Chondrocyte (in vitro differentiated cells): ENCODE measurements at places on chromosomes 7 and 10.
A peak's percentile ranks its signal among the peaks of the same experiment; 100 is the strongest.

DNA sequence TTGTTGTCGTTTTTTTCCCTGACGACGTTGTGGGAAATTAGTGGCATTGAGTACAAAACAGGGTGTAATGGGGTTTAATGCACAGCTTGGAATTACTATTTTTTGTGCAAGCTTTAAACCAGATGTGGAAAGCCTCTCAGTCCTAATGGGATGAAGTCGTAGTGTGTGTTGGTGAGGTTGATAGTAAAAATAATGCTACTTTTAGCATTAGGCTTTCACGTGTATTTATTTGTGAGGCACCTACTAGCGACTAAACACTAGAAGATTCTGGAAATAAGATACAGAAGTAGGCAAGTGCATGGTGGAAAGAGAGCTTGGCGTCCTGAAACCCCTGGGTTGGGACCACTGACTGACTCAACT, 588 bp upstream of the ORC5 start:
- no peak for DNase-seq

DNA sequence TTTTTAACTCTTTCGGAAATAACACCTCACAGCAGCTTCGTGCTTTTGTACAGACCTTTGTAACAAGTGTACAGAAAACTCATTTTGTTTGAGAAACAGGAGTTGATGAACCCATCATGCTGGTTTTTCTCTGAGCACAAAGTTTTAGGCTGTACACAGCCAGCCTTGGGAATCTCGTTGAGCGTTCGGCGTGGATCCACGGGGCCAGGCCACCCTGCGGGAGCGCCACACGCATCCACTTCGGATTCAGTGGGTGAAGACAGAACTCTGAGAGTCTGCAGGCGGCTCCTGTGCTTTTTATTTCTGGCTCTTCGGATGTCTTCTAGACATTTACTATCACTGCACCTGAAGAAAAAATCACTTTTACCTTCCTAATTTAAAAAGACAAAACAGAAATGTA, 131.2 kb downstream of the SMURF1 start:
- no peak for DNase-seq

GRCh38 chr10:11430421-11431215, 180.8 kb downstream of the USP6NL start:
- no peak for DNase-seq

- no peak for DNase-seq
Measured at GRCh38 chr10:42929993-42930392, 146.9 kb upstream of the RET start.

GRCh38 chr10:11819027-11819426, 4.1 kb upstream of the PROSER2 start:
- no peak for DNase-seq

DNA sequence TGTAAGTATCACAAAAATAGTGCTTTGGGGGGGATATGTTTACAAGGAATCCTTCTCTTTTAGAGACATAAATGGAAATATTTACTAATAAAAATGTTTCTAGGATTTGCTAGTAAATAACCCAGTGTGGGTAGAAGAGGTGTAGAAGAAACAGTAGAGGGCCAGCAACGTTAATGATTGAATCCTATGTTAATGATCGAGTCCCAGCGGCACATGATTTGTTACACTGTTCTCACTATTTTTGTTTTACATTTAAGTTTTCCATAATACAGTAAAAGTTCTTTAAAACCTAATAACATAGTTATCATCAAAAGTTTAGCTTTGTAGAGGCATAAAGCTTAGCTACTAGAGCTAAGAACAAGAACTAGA, 66.0 kb downstream of the UBE2H start:
- no peak for DNase-seq

DNA sequence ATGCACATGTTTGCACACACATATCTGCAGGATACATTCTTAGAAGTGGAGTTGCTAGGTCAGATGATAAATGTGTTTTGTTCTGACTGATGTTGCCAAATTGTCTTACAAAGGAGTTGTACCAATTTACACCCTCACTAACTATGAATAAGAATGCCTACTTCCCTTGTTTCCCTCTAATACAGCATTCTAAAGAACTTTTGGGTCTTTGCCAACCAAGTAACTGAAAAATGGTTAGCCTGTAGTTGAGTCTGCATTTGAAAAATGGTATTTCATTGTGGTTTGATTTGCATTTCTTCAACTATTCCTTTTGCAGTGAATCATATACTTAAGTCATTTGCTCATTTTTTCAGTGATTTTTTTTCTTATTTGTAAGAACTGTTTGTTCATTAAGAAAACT, 48.4 kb downstream of the TMEM26 start:
- no peak for DNase-seq

DNA sequence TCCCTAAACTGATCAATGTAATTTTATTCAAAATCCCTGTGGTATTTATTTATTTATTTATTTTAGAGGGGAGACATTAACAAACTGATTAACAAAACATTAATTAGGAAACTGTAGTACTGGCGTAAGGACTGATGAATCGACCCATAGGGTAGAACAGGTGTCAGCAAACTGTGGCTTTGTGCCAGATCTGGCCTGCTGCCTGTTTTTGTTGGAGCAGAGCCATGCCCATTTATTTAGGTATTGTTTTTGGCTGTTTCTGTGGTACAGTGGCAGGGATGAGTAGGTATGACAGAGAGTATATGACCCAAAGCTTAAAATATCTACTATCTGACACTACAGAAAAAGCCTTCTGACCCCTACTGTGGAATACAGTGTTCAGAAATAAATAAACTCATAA, 332.5 kb upstream of the ETV1 start:
- DNase-seq: no peak

DNA sequence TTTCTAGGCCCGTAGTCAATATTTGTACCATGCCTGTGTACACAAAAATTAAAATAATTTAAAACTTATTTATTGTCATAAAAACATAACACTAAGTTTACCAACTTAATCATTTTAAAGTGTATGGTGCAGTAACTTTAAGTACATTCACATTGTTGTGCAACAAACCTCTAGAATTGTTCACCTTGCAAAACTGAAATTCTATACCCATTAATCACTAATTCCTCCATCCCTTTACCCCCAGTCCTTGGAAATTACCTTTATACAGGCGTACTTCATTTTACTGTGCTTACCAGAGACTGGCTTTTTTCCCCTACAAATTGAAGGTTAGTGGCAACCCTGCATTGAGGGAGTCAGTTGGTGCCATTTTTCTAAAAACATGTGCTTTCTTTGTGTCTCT, 6.3 kb upstream of the DYNC1I1 start:
- DNase-seq: no peak

DNA sequence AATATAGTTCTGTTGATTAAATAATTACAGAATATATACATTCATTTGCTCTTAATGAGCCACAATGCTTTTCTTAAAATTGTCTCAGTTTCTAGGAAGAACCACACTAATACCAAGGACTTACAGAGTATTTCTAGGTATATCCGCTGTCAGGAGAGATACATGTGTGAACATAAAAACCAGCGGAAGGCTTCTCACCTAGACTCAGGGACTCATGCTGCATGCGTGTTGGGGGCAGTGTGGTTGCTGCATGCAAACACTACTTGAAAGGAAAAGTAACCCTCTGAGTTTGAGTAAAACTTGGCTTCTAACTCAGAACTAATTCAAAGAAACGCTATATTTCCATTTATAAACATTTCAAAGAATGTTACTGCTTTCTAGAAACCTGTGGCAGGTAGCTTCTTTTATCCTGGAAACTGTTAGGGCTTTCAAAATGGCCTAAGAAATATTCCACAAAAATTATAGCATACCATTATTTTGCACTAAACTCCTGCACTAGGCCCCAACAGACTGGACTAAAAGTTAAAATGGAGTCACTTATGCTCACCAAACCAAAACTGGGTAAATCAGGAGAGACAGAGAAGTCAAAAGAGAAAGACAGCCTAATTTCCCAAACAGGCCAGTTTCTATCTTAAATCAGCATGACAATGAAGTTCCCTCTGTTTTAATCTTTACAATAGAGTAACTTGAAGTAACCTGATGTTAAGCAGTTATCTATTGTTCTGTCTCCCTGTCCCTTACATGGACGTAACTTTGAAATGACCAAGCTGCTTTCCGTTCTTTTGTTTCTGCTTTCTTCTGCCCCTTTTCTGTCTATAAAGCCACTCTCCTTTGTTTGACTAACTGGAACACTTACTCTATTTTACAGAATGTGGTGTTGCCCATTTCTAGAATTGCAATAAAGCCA, 95.2 kb upstream of the FAM133B start:
- DNase-seq: no peak

DNA sequence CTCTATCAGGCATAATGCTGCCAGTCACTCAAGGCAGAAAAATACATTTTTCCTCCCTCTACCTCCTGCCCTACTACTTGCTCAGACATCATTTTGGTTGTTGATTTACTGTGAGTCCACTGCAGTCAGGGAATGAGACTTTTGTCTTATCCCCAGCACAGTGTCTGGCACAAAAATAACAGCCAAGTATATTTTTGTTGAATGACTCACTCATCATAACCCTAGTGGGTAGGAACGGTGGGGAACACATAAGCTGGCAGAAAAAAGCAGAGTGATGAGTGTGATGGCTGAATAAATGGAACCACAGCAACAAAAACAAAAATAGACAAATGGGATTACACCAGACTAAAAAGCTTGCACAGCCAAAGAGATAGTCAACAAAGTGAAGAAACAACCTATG, 65.8 kb upstream of the LAMB4 start:
- no peak for DNase-seq

DNA sequence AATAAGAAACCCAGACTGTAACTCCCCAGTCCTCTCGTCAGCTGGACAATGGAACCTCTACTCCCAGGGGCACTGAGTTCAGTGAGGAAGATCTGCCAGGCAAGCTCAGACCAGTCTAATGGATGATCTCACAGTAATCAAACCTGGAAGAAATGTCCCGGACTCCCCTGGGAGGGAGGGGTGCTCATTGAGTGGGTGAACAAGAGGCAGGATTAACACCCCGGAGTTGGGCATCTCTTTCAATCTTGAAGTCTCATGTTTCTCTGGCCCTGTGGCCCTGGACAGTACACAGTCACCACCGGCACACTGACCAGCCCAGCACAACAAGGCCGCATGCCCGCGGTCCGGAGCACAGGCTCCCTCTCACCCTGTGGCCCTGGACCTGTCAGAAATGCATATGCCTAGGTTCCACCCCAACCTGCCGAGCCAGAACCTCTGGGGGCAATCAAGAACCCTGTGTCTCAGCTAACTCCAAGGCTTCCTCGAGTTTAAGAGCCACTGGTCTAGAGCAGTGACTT, 27.8 kb downstream of the CXCL12 start:
- DNase-seq: peak; percentile 63
